ENCODE measurements at places on chromosomes 6 and 20. TPM values are rescaled to one million over a fixed set of nuclear protein-coding genes. Genes with fewer than 3 reads are reported as not detected.
A peak's percentile ranks its signal among the peaks of the same experiment; 100 is the strongest.

DNA sequence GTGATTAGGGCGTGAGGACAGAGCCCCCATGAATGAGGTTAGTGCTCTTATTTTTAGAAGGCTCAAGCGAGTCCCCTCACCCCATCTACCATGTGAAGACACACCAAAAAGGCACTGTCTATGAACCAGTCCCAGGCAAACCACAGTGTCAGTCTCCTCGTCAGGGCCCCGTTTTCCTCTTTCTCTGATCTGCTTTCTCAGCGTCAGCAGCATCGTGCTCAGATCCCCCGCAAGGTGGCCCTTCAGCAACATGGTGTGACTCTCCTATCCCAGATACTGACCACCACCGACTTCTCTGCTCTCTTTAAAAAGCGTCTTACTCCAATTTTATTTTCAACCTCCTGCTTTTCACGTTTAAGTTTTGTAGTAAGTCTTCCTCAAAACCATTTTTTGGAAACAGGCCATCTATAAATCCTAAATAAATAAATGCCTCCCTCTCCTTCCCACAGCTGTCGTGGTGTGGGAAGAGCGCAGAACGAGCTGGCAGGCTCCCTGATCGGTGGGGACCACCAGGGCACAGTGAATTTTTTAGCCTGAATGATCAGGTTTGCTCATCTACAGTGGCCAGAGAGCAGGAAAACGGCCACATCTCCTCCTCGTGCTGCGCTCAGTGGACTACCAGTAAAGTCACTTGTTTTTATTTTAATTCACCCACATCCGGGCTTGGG lies 113.1 kb downstream of the BMP7 start:
- no peaks in the 10 kb centered on the region for H3K36me3 ChIP-seq
- DNase-seq: peak; percentile 18
- peaks cover 6% of the 10 kb centered on the region for H3K27me3 ChIP-seq
- H3K4me3 ChIP-seq: no peak overlapping the region

- no peaks in the 10 kb centered on the region for H3K4me1 ChIP-seq
- H3K27ac ChIP-seq: no peak overlapping the region
- H3K36me3 ChIP-seq: no peaks in the 10 kb centered on the region
- no peaks in the 10 kb centered on the region for H3K27me3 ChIP-seq
- DNase-seq: peak; percentile 51
These were observed 140.2 kb downstream of the TMEM200A start for GRCh38 chr6:130505808-130506598.

- no peaks in the 10 kb centered on the region for H3K27me3 ChIP-seq
- H3K4me3 ChIP-seq: no peak overlapping the region
- no peaks in the 10 kb centered on the region for H3K36me3 ChIP-seq
These were observed 189.1 kb upstream of the SUPT3H start for GRCh38 chr6:45566882-45567281.

- no peak for DNase-seq
- no peaks in the 10 kb centered on the region for H3K27me3 ChIP-seq
- H3K4me3 ChIP-seq: peak overlapping the region; percentile 83
These were observed 462 bp upstream of the SLC35B3 start for GRCh38 chr6:8435845-8436168.

- no peaks in the 10 kb centered on the region for H3K36me3 ChIP-seq
- no peak overlapping the region for H3K4me3 ChIP-seq
- peak; percentile 51 for DNase-seq
- H3K27me3 ChIP-seq: no peaks in the 10 kb centered on the region
These were observed 131.7 kb upstream of the MLIP start for GRCh38 chr6:53979468-53980067.

DNA sequence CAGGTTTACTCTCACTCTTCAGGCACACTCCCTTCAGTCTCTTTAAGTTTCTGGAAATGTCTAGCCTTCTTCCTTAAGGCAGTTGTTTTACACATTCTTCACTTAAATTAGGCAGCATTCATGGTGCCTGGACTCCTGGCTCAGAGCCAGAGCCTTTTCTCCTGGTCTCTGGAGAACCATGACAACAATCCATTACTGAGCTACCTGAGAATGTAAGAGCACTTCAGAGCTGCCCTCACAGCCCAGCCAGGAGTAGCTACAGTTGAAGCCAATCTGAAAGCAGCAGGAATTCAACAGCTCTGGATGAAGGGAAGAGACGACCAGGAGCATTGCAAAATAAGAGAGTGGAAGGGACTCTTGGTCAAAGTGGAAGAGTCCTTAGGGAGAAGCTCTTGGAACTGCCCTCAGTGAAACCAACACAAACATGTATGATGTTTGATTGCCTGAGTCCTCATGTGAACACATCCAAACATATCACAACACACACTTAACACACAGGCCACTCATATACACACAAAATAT lies 416.8 kb upstream of the SPTLC3 start:
- no peak overlapping the region for H3K27ac ChIP-seq
- peaks cover 15% of the 10 kb centered on the region for H3K4me1 ChIP-seq
- no peaks in the 10 kb centered on the region for H3K36me3 ChIP-seq
- DNase-seq: no peak

- peaks cover 2% of the 10 kb centered on the region for H3K36me3 ChIP-seq
- no peaks in the 10 kb centered on the region for H3K27me3 ChIP-seq
These were observed 11.8 kb downstream of the CPNE5 start for GRCh38 chr6:36827261-36828079.

DNA sequence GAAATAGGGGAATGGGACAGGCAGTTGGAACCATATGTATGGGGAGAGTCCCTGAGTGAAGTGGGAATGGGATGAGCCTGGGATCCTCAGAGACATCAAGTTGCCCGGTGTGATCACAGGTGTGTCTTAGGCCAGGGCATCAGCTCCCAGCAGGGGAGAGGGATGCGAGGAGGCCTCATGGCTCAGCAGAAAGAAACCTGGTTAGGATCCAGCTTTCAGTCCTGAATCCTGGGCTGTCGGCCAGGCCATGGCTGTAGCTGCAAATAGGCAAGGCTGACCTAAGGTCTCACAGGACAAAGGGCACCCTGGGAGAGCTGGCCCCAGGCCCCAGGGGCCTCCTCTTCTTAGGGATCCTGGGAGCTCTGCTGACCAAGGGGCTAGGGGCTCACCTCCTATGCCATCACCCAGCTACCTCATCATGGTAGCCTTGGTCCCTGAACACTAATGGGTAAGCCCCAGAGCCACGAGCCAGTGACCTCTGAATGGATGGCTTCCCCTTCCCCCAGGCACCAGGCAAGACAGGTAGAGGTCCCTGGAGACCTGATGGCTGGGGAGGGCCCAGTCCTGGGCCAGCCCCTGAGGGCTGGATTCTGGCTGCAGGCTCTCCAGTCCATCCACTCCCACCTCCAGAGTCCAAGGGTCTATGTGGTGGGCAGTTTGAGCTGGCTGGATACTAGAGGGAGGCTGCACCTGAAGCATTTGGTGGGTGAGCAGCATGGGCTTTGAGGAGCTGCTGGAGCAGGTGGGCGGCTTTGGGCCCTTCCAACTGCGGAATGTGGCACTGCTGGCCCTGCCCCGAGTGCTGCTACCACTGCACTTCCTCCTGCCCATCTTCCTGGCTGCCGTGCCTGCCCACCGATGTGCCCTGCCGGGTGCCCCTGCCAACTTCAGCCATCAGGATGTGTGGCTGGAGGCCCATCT lies at the start of gene SLC22A7:
Gene SLC22A7, plus strand, starts transcription at position 617 of the 921 bp plus-strand sequence. Its CDS starts 99 bp downstream, at position 716.
- peaks cover 31% of the 10 kb centered on the region for H3K27me3 ChIP-seq
- no peaks in the 10 kb centered on the region for H3K36me3 ChIP-seq
- H3K27ac ChIP-seq: no peak within 1 kb of the TSS
- H3K4me1 ChIP-seq: no peaks in the 10 kb centered on the region
- no peak for DNase-seq
- H3K4me3 ChIP-seq: no peak within 1 kb of the TSS

Gene AGER
- total RNA-seq: 3.7 TPM

Gene TRIM10
- total RNA-seq: 0.18 TPM

Gene GCNT2
- total RNA-seq: 1.9 TPM
